Stimulated activated CD4-positive, alpha-beta T cell treated with anti-CD3 and anti-CD28 coated beads, TNF-alpha, amount 100 ng/mL, for 1 hour (primary cell): ENCODE measurements at places on chromosomes 16 and 17.

DNA sequence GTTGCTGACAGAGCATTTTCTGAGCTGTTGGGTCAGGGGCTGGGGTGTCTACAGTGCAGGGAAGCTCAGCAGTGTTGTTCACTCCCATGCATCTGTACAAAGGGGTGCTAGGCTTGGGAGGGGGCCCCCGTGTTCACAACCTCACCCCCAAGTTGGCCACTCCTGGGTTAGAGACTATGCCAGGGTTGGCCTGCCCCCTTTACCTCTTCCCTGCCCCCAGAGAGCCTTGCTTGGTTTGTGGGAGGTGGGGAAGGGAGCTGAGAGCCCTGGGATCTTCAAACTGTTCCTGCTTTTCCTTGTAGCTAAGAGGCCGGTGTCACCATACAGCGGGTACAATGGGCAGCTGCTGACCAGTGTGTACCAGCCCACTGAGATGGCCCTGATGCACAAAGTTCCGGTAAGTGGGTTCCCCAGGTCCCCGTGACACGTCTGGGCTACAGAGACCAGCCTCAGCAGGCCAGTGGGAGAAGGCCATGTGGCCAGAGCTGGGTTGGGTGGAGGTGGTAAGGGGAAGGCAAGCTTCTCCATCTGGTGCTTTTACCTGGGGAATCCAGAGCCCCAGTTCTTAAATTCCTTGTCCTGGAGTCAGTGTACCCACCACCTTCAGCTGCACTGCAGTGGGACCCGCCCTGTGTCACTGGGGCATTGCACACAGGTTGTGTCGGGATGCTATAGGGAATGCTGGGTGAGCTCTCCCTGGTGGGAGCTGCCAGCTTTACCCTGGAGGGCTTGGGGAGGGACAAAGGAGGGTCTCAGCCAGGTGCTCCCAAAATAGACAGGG lies 11.8 kb downstream of the GPRC5C start:
- no peak for DNase-seq

DNA sequence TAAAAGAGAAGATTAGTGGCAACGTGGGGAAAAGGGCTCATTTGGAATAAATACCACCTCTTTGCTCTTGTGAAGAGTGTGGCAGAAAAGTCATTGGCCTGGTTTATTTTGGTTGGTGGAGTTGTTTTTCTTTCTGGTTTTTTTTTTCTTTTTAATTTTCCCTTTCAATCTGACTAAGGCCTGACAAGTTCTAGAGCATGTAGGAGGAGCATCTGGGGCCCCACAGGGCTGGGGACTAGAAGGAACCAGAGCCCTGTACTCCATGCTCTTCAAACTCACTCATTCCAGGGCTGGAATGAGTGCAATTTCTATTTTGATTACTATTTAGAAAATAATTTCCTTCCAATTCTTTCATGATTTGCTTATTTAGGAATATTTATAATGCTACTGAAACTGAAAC lies 13.3 kb downstream of the IRX5 start:
- no peak for DNase-seq

DNA sequence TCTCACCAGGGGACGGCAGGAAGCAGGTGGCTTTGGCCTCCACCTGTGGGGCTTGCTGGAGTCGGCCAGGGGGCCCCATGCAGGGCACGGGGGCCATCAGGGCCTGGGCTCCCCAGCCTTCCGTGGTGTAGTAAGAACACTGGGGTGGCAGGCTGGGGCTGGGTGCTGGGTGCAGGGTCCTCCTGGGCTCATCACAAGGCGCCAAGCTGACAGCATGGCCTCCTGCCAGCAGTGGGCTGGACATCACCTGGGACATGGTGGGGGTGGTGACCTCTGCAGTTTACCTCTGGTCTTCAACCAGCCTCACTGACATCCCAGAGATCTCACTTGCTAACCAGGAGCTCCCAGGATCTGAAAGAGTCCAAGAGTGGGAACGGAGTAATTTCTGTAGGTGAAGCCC lies 5.3 kb downstream of the TNS4 start:
- no peak for DNase-seq

DNA sequence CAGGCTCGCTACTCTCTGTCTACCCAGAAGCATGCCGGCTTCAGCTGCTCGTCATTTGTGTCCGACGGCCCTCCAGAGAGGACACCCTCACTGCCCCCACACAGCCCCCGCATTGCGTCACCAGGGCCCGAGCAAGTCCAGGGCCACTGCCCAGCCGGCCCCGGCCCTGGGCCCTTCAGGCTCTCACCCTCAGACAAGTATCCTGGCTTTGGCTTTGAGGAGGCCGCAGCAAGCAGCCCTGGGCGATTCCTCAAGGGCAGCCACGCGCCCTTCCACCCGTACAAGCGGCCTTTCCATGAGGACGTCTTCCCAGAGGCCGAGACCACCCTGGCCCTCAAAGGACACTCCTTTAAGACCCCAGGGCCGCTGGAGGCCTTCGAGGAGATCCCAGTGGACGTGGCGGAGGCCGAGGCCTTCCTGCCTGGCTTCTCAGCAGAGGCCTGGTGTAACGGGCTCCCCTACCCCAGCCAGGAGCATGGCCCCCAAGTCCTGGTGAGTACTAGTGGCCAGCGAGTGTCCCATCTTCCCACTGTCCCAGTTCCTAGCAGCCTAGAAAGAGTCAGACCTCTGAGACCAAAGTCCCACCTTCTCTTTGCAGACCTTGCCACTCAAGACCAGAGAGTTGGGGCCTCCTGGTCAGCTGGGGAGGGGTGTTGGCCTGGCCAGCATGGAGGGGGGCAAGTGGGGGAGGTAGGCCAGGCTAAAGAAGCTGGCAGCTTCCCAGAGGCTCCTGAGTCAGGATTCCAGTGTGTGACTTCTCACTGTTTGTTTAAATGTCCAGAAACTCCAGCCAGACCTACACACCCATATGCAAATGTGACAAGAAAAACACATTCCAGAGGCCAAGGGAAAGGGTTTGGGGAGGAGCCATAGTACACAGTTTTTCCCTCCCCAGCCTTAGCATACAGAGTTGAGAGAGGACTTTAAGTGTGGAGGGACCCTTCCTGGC lies 18.6 kb downstream of the FOXN1 start:
- no peak for DNase-seq

DNA sequence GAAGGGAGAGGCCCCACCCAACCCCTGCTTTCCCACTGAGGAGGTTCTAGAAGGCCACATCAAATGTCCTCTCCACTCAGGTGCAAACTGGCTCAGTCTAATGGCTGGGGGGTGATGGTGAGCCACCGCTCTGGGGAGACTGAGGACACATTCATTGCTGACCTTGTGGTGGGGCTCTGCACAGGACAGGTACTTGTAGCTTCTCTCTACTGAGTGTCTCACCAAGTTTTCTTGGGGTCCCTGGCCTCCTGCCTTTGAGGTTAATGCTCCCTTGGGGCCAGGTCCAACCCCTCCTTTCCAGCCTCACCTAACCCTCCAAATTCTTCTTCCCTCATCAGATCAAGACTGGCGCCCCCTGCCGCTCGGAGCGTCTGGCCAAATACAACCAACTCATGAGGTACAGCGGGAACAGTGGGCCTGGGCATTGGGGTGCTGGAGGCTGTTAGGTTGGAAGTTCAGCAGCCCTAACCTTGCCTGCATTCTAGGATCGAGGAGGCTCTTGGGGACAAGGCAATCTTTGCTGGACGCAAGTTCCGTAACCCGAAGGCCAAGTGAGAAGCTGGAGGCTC lies 5.7 kb downstream of the ENO3 start:
- peak; percentile 41 for DNase-seq

- no peak for DNase-seq
These were observed 224.9 kb downstream of the CA10 start for GRCh38 chr17:51933647-51934046.

DNA sequence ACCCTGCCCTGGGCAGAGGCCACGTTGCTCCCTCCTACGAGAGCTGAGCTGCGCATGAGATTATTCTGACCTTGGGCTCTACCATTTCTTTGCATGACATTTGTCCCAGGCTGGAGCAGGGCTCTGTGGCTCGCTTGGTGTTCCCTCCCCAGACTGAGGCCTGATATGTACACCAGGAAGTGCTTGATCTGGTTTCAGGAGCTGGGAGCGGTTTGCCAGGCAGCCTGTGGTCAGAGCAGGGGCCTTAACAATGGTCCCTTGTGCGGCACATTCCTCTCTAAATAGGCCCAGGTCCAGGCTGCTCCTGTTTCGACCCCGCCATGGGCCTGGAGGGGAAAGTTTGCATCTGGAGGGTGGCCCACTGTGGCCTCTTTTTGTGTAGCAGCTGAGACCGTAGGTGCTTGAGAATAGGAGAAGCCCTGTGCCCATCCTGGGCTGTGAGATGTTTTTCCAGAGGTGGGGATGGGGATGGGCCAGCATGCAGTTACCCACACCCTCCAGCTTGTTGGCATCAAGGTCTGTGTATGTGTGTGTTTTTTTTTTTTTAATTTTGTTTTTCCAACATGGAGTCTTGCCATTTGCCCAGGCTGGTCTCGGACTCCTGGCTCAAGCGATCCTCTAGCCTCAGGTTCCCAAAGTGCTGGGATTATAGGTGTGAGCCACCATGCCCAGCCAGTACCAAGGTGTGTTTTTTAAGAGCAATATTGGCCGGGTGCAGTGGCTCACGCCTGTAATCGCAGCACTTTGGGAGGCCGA lies 253.9 kb downstream of the SEC14L1 start:
- DNase-seq = no peak

GRCh38 chr16:2686912-2687507 lies 4.7 kb downstream of the KCTD5 start:
- DNase-seq = no peak

- no peak for DNase-seq
These were observed 1.1 kb upstream of the PLEKHG4 start for GRCh38 chr16:67277999-67278772.

DNA sequence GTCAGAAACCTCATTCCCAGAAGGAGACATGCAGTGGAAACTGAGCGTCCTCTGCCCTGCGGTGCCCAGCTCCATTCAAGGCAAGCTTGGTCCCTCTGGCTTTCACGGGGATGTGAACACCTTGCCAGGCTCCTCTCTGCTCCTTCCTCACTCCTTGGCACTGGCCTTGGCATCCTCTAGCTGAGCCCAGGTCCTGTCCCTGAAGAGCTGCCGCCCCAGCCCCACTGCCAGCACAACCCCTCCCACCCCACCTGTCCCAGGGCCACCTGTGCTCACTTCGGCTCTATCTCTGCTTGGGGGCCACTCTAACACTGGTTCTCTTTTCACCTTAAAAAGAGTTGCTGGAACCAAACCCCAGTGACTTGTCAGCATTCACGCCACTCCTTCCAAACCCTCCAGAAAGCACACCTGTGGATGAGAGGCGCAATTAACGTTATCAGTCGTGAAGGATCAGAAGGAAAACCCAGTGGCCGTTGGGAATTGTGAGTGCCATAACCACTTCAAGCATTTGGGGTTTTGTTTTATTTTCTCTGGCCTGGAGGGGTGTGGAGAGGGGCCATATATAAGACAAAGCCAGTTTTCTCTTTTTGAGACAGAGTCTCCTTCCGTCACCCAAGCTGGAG lies 103.7 kb downstream of the AXIN2 start:
- no peak for DNase-seq

- no peak for DNase-seq
These were observed 4.4 kb downstream of the KRT27 start for GRCh38 chr17:40777971-40778370.

GRCh38 chr17:42266918-42267766 lies 9.0 kb downstream of the STAT5B start:
- DNase-seq = no peak

GRCh38 chr16:2990891-2991290 lies 10.6 kb upstream of the PKMYT1 start:
- no peak for DNase-seq

GRCh38 chr16:28538733-28539596 lies at the start of gene NUPR1:
Gene NUPR1 (minus strand): TSS chr16:28538974. CDS start chr16:28538907, 67 bp downstream.
- no peak for DNase-seq

GRCh38 chr16:60811657-60812056 lies 1224.6 kb downstream of the CDH8 start:
- DNase-seq = no peak

GRCh38 chr16:8713635-8714172 lies 39.3 kb downstream of the ABAT start:
- DNase-seq = no peak

DNA sequence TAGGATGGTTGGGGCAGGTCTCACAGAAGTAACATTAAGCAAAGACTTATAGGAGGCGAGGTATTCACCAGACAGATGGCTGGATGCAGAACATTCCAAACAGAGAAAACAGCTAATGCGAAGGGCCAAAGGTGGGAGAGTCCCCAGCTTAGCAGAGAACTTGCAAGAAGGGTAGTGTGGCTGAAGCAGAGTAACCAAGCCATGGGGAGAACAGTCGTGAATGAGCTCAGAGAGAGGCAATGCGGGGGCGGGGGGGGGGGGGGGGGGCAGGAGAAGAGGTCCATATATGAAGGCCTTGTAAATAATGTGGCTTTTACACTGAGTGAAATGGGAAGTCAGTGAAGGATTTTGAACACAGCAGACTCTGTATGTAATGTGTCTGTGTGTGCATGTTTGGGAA lies 81.3 kb downstream of the SMG6 start:
- no peak for DNase-seq

- no peak for DNase-seq
These were observed 687.3 kb downstream of the CDH11 start for GRCh38 chr16:64434526-64435069.

GRCh38 chr16:73329358-73330286 lies 281.7 kb upstream of the ZFHX3 start:
- DNase-seq = no peak

GRCh38 chr17:34623856-34624766 lies 44.7 kb downstream of the TMEM132E start:
- DNase-seq = no peak

DNA sequence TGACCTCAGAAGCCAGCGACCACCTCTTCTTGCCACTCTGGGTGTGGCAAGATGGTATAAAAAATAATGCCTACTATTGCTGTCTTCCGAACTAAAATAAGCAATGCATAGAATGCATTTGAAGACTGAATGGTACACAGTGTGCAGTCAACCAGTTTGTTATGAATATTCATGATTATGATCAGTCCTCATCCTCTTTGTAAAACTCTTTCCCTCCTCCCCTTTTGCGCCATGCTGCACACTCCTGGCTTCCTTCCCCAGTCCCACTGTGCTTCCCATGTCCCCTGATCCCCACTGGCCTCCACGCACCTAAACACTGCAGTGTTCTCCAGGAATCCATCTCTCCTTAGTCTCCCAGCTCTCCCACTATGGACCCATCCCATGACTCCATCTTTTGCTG lies 348.0 kb downstream of the SOX9 start:
- DNase-seq = no peak

GRCh38 chr17:17297217-17297616 lies 6.0 kb upstream of the NT5M start:
- no peak for DNase-seq

DNA sequence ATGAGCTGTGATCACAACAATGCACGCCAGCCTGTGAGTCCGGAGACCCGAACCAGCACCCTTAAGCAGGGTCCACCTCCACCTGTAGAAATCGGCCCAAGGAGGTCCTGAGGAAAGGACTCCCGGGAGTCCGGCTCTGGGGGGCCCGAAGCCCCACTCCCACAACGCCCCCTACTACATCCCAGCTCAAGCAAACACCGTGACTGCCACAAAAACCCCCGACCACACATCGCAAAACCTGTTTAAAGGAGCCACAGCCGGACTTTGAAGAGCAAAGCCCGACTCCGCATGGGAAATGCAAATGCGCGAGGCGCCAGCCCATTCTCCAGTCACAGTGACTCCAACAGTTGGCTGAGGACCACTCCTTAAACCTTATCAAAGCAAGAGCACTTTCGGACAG lies 682.4 kb downstream of the KCNJ18 start:
- no peak for DNase-seq

GRCh38 chr16:19086322-19087199 lies 19.1 kb downstream of the COQ7 start:
- DNase-seq = peak; percentile 49

GRCh38 chr17:62161405-62162148 lies 96.5 kb upstream of the MED13 start:
- DNase-seq = no peak

GRCh38 chr17:68221786-68222185 lies 26.1 kb upstream of the AMZ2 start:
- DNase-seq = no peak

GRCh38 chr16:50745940-50746339 lies 4.1 kb downstream of the CYLD start:
- DNase-seq = no peak
